Tibial nerve (tissue), 4 donors: ENCODE measurements at places on chromosomes 6 and 20. TPM values are rescaled to one million over a fixed set of nuclear protein-coding genes. Genes with fewer than 3 reads are reported as not detected.

DNA sequence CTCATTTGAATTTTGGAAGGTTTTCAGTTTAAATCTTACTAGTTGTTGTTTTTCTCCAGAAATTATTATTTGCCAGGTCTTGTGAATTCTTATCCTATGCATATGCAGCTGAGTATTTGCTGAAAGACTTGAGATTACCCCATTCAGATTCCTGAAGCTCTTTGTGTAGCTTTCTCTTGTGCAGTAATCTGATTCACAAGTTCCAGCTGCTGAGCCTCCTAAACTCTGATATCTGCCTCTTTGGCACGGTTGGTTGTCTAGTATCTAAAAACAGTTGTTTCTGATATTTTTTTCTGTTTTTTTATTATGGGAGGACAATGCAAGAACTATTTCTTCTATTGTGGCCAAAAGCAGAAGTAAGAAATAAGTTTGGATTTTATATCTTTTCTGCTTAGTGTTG is 863.9 kb upstream of the MANEA start:
- DNase-seq, result no peak

DNA sequence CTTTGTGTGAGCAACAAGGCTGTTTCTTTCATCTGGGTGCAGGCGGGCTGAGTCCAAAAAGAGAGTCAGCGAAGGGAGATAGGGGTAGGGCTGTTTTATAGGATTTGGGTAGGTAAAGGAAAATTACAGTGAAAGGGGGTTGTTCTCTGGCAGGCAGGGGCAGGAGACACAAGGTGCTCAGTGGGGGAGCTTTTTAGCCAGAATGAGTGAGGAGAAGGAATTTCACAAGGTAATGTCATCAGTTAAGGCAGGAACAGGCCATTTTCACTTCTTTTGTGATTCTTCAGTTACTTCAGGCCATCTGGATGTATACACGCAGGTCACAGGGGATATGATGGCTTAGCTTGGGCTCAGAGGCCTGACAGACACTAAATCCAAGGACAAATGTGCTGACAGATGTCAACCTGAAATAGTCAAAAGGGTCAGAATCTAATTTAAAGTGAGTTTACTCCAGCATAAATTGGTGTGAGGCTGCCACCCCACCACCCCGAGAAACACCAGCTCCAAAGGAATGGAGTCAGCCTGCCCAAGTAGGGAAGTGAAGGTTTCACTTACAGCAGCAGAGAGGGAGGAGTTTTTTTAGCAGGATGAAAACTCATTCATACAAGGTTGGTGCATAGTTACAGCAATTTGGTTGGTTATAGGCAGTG is 560.0 kb upstream of the CDH4 start:
- DNase-seq, result no peak

- DNase-seq, result peak; percentile 90
These were observed 18.5 kb downstream of the SNRPB start for GRCh38 chr20:2451939-2452732.

- no peak for DNase-seq
These were observed 134.5 kb upstream of the EXOC2 start for GRCh38 chr6:827431-827830.

DNA sequence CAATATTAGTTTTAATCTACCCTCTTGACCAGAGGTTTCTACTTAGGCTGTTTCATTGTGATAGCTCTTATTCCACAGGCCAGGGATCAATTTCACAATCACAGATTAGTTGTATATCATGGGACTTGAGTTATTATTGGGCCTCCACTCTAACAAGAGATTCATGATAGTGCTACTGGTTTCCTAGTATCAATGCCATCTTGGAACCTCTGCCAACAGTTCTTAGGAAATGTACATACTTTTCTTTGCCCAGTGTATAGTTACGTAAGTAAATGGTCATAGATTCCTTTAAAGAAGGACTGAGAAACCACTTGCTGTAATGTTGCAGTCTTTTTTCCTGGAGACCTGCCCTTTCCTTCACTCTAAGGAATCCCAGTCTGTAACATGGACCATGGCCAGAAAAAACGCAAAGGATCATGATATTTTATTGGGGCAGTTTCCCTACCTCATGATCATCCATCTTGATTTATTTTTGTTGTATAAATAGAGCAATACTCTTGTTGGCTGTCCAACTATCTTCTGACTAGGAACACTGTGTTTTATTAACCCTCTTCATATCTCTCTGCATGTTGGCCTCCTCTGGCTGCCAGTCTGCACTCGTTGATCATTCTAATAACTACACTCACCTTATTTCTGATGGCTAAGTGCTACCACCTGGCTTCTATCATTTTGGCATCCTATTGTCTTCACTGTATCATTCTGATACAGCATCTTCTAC is 38.0 kb upstream of the VGLL2 start:
- no peak for DNase-seq

- no peak for DNase-seq
These were observed 15.9 kb upstream of the SLC9A8 start for GRCh38 chr20:49796600-49797343.

- DNase-seq, result no peak
These were observed 188.7 kb upstream of the CEP162 start for GRCh38 chr6:84416043-84416657.

GRCh38 chr20:8074931-8075330 is 55.4 kb upstream of the TMX4 start:
- no peak for DNase-seq

GRCh38 chr20:41509316-41510200 is 108.6 kb downstream of the CHD6 start:
- no peak for DNase-seq

GRCh38 chr6:168364793-168365421 is 45.3 kb upstream of the DACT2 start:
- no peak for DNase-seq

Gene MICB
- total RNA-seq, result 8.0 TPM

Gene ANKRD6
- 12.2 TPM for total RNA-seq

Gene OPRM1
- not detected for total RNA-seq

Gene C20orf144
- not detected for total RNA-seq

Gene CCN2
- total RNA-seq, result 411 TPM

Gene TMEM200A
- total RNA-seq, result 11.8 TPM

Gene CASS4
- total RNA-seq, result 2.0 TPM
